ENCODE measurements at places on chromosomes 3 and 15. TPM values are rescaled to one million over a fixed set of nuclear protein-coding genes. Genes with fewer than 3 reads are reported as not detected.

The GLDN gene
- 1.9 TPM for total RNA-seq

The GP9 gene
- not detected for total RNA-seq

The TRIM69 gene
- 22.0 TPM for total RNA-seq

The RFT1 gene
- 14.2 TPM for total RNA-seq

The WDR76 gene
- 17.1 TPM for total RNA-seq

The LSAMP gene
- 24.0 TPM for total RNA-seq

The SOX14 gene
- total RNA-seq = not detected

The KIF23 gene
- total RNA-seq = 32.5 TPM

The MYL3 gene
- total RNA-seq = 19.8 TPM

The ZNF80 gene
- total RNA-seq = not detected

The CSTA gene
- total RNA-seq = 10.0 TPM

The APOD gene
- 11.7 TPM for total RNA-seq

The GOLGA6L10 gene
- total RNA-seq = 2.0 TPM

The CADPS gene
- 19.2 TPM for total RNA-seq

The HCLS1 gene
- total RNA-seq = 11.6 TPM

The RLBP1 gene
- total RNA-seq = not detected

The LCTL gene
- not detected for total RNA-seq

The PRKCD gene
- 5.2 TPM for total RNA-seq

The GOLGA8T gene
- 0.37 TPM for total RNA-seq

The VGLL3 gene
- 36.2 TPM for total RNA-seq

The ADCY5 gene
- 25.1 TPM for total RNA-seq

The CAND2 gene
- total RNA-seq = 10.7 TPM

The SEMA4B gene
- total RNA-seq = 39.3 TPM

The CATSPER2 gene
- total RNA-seq = 4.7 TPM

The CPNE4 gene
- total RNA-seq = 0.21 TPM

The DNAJC17 gene
- 17.9 TPM for total RNA-seq

The BCL2A1 gene
- 2.3 TPM for total RNA-seq

The CTXND1 gene
- total RNA-seq = 0.79 TPM

The THPO gene
- total RNA-seq = 0.32 TPM

The GOLGA8G gene
- total RNA-seq = not detected

The SCAANT1 gene
- total RNA-seq = not detected

The AMIGO3 gene
- not detected for total RNA-seq

The FILIP1L gene
- total RNA-seq = 103 TPM

The MESP2 gene
- not detected for total RNA-seq

The CEMIP gene
- total RNA-seq = 1.3 TPM

The ATP13A5 gene
- not detected for total RNA-seq

The PRR20G gene
- not detected for total RNA-seq

The MAP6D1 gene
- total RNA-seq = 2.0 TPM

The KLF15 gene
- 1.6 TPM for total RNA-seq

The TUBGCP4 gene
- 14.3 TPM for total RNA-seq

The UBL7 gene
- 15.5 TPM for total RNA-seq

The OSBPL10 gene
- 58.0 TPM for total RNA-seq

The RAD51 gene
- total RNA-seq = 2.2 TPM

The GPR62 gene
- total RNA-seq = not detected

The ARGFX gene
- not detected for total RNA-seq

The RSL24D1 gene
- total RNA-seq = 136 TPM

The NDN gene
- total RNA-seq = 72.3 TPM

The LRRC31 gene
- total RNA-seq = not detected

The NANOGP8 gene
- total RNA-seq = 0.53 TPM

The CCDC13 gene
- total RNA-seq = 1.1 TPM

The CSPG5 gene
- total RNA-seq = 2.9 TPM

The PTH1R gene
- total RNA-seq = 11.5 TPM

The IMPG2 gene
- 2.3 TPM for total RNA-seq

The GRK7 gene
- total RNA-seq = 0.16 TPM
